NCI-H1417 treated with DMSO at 0.1 percent for 48 hours (cell line): ENCODE measurements at places on chromosomes 4 and X.

DNA sequence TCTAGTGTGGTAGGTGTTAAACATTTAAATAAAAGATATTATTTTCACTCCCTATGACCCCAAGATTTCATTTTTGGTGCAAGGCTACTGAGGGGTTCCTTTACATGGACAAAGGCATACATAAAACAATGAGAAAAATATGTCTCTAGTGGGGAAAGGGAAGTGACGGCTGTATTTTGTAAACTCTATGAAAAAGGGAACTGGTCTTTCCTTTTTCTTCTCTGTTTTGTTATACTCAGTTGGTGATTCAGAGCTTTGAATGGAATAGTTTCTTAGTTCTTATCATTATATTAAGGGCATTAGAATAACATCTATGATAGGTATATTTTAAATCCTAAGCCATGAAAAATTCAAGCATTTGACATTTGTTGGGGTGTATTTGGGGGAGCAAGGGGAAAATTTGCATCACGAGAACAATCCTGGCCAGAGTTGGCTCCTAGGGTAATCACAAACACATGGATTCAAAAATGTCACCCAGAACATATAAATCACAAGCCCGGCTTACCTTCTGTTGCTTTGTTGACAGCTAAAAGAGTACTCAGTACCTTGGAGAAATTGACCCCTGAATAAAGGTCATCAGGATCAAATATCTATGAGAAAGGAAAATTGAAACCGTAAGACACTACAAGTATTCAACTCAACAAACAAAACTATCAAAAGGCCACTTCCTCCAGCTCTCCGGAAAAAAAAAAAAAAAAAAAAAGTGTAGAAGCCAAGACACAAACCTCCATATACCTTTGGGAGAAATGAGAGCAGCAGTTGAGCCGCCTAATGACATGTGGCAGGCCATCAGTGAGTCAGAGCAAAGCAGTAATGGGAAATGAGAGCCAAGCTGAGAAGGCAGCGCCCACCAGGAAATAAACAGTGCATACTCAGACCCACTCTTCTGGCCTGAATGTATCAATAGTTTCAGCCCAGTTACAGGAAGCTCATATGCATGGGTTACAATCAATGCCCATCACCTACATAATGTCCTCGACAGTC, 33.4 kb downstream of the ARHGEF6 start:
- no peak for DNase-seq

DNA sequence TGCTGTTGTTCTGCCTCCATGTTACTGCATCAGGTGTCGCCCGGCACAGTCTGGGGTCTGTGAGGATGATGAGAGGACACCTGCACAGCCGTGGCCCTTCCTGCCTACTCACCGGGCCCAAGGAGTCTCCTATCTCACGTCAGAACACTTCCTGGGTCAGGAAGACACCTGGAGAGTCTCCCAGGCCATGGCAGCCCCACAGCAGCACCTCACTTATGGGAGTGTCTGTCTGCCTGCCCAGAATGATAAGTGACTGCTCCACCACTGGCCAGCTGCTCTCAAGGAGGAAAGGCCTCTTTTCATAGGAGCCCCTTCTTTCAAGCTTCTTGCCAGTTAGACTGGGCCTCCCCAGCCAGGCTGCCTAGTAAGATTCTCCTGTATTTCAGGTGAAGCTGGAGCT, 56.1 kb downstream of the NELFA start:
- no peak for DNase-seq

DNA sequence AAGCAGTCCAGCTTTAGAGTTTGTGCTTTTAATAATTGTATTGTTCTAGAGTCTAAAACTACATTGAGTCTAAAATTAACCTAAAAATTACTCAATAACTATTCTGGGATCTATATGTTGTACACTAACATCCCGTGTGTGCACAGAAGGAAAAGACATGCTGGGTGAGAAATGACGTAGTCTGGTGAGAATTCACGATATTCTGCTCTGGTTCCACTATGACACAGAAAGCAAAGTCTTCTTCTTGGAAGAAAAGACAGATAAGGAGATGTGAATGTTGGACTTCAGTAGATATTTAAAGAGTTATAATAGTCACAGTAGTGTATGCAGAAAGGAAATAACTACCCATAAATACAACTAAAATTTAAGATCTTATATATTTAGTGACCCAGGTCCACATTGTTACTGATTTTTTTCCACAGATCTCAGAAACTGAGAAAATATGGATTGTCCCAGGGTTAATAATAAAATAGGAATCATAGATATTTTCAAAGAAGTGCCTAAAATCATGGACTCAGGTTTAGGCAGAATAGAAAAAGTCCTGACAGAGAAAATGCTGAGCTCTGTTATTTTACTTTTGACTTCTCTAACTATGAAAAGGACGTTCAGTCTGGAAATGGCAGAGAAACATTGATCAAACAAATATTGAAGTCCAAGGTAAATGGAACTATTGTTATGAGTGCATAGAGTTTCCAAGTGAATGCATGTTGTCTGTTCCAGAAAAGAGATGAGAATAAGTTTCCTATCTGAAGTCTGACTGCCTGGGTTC, 170.7 kb downstream of the ANKRD50 start:
- DNase-seq: no peak

GRCh38 chr4:15737255-15737654, 34.4 kb downstream of the BST1 start:
- DNase-seq: no peak

- DNase-seq: no peak
Observed at GRCh38 chrX:134718966-134719317, 60.7 kb upstream of the PLAC1 start.

GRCh38 chrX:2931612-2932011, 2.5 kb upstream of the ARSD start:
- no peak for DNase-seq

DNA sequence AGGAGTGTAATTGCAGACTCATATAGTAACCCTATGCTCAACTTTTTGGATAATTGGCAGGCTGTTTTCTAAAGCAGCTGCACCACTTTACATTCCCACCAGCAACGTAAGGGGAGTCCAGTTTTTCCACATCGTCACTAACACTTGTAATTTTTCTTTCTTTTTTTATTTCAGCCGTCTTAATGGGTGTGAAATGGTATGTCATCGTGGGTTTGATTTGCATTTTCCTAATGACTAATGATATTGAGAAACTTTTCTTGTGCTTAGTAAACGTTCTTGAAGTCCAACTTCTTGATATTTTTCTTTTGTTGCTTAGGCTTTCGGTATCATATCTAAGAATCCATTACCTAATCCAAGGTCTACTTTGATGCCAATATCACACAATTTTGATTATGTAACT, 95.3 kb upstream of the IL1RAPL1 start:
- no peak for DNase-seq
